ENCODE measurements at places on chromosomes 2 and 18.

GRCh38 chr2:188969236-188969635, 4.9 kb upstream of the COL3A1 start:
- DNase-seq: no peak

DNA sequence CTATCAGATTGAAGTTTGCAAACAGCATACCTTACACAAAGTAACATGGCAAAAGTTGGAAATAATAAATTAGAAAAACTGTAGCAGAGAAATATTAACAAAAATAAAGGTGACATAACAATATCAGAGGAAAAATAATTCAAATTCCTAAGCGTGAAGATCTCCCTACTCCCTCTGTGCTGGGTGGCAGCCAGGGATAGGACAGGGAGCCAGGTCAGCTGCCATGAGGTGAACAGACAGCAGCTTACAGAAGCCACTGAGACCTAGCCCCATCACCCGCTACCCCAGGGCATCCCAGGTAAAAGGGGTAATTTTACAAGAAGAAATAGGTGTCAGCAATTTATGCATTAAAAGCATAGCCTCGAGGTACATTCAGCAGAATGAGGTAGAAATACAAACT, 423.8 kb upstream of the HS6ST1 start:
- no peak for DNase-seq

GRCh38 chr18:21408681-21409080, 166.6 kb downstream of the GREB1L start:
- no peak for DNase-seq

DNA sequence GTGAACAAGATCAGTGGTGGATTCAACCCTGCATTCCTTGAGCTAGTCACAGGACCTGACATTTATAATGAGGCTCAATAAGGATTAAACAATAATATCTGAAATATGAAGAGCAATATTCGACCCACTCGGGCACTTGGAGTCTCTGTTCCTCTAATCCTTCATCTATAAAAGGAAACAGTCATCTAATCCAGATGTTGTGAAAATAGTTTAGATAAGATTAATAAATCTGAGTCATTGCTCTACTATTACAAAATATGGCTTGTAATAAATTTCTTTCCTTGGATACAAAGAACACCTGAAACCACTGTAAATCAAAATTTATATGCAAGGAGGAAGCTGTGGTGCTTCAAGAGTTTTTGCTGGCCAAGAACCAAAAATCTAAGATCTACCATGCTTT, 846.9 kb upstream of the ACVR2A start:
- DNase-seq: no peak

DNA sequence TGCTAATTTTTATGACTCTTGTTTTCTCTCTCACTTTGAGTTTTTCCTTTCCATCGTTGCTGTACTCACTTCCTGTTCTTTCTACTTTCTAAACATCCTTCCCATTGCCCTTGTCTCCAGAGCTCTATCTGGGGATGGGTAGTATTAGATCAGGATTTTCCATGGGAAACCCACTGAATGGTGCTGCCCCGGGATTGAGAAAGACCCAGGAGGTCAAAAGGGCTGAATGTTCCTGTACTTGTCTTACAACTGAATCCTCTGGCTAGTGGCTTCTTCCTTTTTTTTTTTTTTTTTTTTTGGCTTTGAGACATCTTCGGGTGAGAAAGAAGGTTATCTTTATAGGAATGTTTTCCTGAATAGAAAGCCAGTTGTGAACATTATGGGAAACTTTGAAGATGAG, 364.8 kb upstream of the SLC14A2 start:
- no peak for DNase-seq

GRCh38 chr2:231761735-231762134, 19.3 kb downstream of the PDE6D start:
- no peak for DNase-seq

- DNase-seq: no peak
Measured at GRCh38 chr2:174399171-174399570, 3.6 kb downstream of the SCRN3 start.

DNA sequence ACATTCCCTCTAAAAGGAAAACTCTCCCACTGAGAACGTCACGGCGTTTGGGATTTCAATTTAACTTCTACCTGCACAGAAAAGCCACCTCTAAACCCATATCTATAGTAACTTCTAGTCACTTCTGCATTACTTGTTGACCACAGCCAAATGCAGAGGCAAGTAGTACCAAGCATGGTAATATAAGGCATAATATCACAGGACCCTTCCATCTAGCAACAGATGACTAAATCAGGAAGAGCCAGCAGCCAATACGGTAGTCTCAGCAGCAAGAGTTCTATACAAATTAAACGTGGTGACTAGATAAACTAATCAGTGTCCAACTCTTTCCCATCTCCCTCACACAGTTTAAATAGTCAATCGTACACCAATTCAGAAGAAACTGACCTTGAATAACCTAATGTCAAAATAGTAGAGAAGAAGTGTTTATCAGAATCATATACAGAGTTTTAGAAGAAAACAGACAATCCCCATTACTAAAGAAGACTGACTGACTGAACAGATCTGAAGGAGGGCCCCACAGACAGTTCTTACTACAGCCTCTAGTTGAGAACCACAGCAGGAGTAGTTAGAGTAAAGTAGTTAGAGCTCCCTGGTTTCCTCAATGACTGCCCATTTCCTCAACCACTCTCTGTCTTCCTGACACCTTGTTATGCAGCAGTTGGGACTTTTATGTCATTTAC, 30.0 kb downstream of the MEMO1 start:
- DNase-seq: peak; percentile 55

DNA sequence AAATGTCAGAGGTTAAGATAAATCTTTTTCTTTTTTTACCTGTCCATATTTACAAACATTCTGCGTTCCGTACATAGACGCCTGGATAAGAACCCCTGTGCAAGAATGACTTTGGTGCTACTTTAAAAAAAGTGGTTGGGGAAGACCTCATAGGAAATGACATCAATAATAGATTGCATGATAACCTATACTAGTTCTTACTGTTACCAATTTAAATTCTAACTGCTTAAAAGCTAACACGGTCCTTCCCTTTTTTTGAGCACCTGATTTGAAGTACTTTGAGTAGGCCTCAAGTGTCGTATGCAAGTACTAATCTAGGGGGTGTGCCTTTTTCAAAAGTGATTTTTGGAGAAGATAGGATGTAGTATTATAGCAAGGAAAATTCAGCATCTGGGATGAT, 2.1 kb downstream of the SLC39A10 start:
- no peak for DNase-seq

DNA sequence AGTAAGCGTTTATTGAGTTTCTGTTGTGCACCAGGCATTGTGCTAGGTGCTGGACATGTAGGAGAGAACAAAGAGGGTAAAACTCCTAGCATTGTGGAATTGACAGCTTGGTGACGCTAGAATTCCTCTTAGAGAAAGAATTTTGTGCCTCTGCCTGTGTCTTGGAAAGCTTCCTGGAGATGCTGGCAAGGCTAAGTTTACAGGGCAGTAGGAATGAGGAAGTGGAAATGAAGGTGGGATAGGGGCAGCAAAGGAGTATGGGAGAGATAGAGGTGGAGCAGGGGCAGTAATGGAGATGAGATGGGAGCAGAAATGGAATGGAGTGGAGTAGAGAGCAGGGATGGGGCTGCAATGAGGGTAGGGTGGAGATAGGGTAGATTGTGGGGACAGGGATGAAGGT, 29.8 kb downstream of the GPR39 start:
- no peak for DNase-seq

- peak; percentile 53 for DNase-seq
Measured at GRCh38 chr2:54461261-54461660, 5.1 kb downstream of the SPTBN1 start.

GRCh38 chr2:109507217-109507616, 106.5 kb downstream of the SEPTIN10 start:
- DNase-seq: no peak

GRCh38 chr2:142723236-142723635, 154.2 kb upstream of the KYNU start:
- DNase-seq: no peak

- DNase-seq: no peak
Measured at GRCh38 chr2:126885751-126886210, 12.9 kb upstream of the TEX51 start.

- DNase-seq: no peak
Measured at GRCh38 chr2:174240097-174240496, 8.2 kb downstream of the OLA1 start.

DNA sequence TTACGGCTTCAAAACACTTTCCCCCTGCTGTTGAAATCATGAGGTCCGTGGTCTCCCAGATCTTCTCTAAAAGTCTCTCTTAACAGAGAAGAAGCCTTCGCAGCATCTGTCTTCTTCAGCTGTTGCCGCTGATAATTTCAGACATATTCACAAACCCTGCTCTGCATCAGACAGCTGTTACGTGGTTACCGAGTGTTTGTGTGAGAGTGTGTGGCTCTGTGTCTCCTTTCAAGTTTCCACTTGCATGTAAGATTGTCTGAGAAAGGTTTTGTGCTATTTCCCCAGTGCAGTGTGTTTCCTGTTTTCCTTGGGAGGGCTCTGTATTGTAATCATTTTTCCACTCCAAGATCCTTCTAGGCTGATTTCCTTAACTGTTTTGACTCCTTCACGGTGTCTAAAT, 32.8 kb downstream of the MAIP1 start:
- peak; percentile 42 for DNase-seq

DNA sequence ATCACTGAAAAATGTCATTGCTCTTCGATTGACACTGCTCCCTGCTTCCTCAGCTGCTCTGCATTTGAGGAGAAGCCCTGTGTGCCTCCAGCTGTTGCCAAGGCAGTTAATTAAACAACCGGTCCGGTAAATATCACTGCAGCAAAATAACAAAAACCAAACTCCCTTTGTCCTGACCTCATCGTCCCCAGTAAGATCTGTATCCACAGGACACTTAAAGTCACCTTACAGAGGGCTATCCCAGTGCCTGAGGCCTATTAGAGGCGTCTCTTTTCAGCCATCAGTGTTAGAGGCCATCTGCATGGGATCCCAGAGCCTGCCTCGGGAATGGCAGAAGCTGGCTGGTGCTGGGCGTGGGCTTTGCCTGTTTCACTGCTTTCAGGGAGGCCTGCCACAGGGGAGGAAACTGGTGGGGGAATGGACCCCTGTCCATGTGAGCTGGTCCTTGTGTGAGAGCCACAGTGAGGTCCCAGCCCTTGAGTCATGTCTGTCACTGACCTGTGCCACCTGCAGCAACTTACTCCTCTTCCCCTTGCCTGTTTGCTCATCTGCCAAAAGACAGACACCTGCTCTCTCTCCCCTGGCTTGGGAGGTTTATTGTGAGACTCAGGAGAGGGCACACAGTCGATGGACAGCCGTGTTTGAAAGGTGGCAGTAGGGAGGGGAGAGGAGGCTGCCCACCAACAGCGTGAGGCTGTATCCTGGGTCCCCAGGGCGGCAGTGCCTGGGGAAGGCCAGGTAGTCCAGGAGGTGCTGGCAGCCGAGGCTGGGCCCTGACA, 117.7 kb upstream of the MCFD2 start:
- no peak for DNase-seq

- DNase-seq: no peak
Measured at GRCh38 chr2:197161774-197162173, 148.8 kb downstream of the ANKRD44 start.

GRCh38 chr18:13465476-13465875, 246.9 kb downstream of the LDLRAD4 start:
- DNase-seq: no peak

- DNase-seq: no peak
Measured at GRCh38 chr18:48697441-48697840, 158.6 kb downstream of the CTIF start.

DNA sequence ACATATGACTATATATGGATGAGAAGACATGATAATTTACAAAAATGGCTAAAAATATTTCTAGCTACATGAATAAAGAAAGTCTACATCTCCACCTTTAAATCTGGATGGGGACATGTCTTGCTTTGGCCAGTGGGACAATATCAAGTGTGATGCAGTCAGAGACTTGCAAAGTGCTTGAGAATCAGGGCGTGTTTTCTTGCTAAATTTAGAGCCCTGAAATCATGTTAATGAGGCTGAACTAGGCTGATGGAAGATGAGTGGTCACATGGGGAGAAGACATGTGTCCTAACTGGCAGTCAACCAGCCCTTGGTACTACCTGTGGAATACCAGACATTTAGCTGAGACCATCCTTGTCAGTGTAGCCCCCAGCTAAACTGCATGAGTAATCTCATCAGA, 278.5 kb upstream of the RGPD4 start:
- DNase-seq: no peak

DNA sequence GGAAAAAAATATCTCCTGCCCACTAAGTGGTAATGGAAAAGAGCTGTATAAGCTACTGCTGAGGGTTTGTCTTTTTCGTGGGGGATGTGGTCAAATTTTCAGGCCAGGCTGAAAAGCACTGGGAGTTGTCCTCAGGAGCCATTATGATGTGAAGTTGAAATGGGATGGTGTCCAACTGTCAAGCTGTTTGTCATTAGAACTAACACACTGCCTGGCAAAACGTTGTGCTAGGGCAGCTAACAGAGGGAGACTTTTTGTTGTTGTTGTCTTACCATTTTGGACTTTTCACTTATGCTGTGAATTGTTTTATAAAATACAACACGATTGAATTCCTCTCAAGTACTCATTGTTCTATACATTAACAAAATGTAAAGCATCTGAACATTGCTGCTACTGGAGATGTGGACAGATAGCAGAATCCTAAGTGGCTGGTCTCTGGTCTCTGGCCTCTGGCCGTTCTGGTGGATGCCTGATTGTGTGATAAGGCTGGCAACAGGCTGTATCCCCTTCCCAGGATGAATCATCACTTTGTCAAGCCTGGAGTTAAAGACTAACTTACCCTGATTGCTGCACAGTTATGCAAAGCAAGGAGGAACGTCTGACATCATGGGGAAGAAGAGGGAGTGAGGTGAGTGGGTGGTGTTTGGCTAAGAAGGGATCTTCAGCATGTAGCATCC, 2.3 kb downstream of the MYO1B start:
- peak; percentile 96 for DNase-seq

DNA sequence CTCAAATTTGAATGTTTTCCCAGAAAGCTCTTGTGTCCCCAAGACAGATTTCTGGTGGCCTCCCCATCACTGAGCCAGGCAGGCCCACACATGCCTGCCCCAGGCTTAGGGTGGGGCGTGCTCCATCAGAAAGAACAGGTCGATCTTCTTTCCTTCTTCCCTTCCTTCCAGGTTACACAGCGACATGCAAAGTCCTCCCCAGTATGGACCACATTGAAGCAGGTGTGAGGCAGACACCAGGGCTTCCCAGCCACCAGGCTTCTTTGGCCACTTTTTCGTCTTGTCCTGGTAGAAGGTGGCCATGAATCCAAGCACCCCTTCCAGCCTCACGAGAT, 41.4 kb upstream of the LAPTM4A start:
- peak; percentile 70 for DNase-seq

DNA sequence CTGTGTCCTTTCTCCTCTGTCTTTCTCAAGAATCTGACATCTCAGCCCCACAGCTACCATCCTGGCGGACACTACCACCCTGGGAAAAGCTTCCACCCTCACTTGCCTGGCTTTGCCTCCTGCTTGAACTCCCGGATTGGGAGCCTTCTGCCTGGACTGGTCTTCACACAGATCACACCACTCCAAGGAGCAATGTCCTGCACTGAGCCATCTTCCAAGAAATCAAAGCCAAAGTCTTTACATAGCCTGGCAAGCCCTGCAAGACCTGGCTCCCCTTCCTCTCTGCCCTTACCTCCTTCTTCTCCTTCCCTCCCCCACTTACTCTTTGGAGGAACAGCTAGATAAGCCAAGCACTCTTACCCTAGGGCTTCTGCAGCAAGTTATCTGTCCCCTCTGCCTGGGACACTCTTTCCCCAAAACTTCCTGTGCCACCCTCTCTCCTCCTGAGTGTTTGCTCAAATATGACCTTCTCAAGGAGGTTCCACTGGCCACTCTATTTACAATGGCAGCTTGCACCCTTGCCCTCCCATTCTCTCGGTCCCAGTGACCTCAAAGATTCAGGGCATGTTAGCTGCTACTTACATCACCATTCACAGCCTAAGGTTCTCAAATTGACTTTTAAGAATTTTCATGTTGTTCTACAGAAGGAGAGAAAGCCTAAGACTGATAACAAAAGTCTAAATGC, 9.7 kb downstream of the ATP8B1 start:
- no peak for DNase-seq
